ENCODE measurements at places on chromosomes 1 and 21.

- no peak for DNase-seq
Observed at GRCh38 chr1:224769452-224770335, 153.6 kb downstream of the CNIH3 start.

DNA sequence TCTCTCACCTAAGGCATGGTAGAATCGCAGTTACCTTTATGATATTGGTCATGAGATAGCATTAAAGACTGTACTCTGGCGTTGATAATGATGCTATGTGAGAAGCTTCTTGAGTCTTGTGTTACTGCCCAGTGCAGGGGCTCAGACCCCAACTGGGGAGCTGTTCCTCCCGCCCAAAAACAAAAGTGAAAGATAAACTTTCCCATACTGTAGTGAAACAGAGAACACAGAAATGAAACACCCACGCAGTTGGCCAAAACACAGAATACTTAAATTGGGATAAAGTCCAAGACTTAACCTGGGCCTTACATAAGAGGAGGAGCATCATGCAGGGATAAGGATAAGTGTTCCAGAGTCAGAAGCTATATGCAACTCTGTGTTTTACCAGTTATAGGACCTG, 130.6 kb downstream of the HHIPL2 start:
- DNase-seq, result no peak

- DNase-seq, result peak; percentile 25
Observed at GRCh38 chr1:156103521-156103947, 11.0 kb upstream of the LMNA start.

- DNase-seq, result no peak
Observed at GRCh38 chr1:219220945-219221344, 47.3 kb downstream of the LYPLAL1 start.

- DNase-seq, result no peak
Observed at GRCh38 chr1:117146575-117147340, 25.2 kb upstream of the TRIM45 start.

DNA sequence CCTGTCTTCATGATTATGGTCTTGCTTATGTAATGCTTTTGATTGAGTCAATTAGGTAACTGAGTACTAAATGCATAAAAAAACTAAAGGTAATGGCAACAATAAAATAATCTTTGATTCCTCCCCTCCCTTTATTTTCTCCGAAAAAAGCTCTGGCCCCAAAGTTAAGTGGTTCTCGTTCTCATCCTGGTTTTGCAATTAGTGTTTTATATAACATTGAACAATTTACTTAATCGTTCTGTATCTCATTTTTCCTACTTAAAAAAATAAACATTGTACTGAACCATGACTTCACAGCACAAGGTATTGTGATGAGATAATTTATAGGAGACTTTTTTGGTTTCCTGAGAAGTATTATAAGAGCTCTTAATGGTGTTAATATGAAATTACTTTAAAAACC, 11.3 kb downstream of the SLC22A15 start:
- no peak for DNase-seq

DNA sequence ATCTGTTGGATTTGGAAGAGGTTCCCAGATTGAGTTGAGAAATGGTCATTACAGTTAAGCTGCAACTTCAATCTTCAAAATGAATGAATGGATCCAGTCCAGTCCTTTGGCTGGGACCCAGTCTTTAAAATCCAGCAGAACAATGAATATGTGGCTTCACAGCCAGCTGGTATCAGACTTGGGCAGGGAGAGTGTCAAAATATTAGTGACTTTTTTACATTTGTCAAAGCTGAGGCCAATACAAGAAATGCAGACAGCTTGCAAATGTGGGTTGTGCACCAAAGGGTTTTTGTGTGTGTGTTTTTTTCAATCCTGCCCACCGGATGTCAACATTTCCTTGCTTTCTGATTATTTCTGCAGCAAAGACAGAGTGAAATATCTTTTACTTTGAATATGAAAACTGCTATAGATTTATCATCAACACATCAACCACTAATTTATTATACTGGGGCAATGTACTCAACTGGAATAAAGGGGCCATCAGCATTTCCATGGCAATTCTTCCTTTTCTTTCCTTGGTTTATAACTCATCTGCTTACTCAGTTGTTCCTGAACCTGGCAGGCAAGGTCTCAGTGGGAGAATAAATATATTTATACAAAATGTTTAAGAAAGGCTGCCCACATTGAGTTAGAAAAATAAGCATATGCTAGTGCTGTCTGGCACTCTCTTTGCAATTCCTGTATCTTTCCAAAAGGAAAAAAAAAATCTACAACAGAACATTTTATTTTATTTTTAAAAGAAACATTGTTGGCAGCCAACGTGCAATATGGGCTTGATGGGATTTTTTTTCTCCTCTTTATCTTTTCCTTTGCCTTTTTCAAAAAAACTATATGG, 491.6 kb upstream of the C1orf87 start:
- no peak for DNase-seq

- DNase-seq, result no peak
Observed at GRCh38 chr21:14585122-14585521, 39.0 kb upstream of the SAMSN1 start.

GRCh38 chr1:152565535-152566215, 905 bp downstream of the LCE3E start:
- no peak for DNase-seq

DNA sequence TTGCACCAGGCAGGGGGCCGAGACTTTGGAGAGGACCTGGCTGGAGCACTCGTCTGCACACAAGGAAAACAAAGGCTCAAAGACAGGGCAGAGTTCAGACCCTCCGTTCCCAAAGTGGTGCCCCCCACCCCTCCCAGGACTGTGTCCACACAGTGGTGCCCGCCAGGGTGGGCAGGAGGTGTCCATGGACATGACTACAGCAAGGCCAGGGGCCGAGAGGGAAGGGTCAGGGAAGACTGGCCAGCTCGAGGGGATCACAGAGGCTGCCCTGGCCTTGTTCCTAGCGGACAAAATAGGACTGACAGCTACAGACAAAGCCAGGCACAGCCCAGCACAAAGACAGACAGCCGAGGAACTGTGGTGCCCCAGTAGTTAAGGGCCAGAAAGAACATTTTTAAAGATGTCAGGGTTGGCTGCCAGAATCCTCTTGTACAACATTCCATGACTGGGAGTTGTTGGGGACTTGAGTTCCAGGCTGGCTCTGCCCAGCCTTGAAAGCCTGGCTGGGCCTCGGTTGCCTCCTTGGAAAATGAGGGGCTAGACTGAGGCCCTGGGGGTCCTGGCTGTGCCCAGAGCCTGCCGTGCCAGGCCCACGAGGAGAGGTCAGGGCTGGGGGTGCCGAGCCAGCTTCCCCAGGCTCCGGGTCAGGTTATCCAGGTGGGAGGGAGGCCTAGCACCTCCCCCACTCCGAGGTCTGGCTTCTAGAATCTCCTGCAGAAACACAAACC, 63.7 kb downstream of the SLX9 start:
- DNase-seq, result peak; percentile 46

DNA sequence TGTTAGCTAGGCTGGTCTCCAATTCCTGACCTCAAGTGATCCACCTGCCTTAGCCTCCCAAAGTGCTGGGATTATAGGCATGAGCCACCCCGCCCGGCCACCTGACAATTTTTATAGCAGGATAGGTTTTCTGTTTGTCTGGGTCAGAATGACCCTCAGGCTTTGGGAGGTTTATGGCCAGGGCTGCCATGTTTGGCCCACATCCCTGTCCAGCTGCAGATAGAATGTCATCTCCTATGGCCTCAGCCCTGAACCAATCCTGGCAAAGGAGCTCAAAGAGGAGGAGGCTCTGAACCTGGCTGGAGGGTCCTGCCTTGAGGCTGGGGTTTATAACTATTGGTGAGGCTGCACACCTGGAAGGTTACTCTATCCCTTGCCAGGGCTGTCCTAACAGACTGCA, 83.0 kb downstream of the HMGB4 start:
- no peak for DNase-seq

- DNase-seq, result no peak
Observed at GRCh38 chr21:17270229-17270628, 242.6 kb upstream of the CXADR start.

- DNase-seq, result no peak
Observed at GRCh38 chr1:23026568-23026967, 7.3 kb downstream of the KDM1A start.

DNA sequence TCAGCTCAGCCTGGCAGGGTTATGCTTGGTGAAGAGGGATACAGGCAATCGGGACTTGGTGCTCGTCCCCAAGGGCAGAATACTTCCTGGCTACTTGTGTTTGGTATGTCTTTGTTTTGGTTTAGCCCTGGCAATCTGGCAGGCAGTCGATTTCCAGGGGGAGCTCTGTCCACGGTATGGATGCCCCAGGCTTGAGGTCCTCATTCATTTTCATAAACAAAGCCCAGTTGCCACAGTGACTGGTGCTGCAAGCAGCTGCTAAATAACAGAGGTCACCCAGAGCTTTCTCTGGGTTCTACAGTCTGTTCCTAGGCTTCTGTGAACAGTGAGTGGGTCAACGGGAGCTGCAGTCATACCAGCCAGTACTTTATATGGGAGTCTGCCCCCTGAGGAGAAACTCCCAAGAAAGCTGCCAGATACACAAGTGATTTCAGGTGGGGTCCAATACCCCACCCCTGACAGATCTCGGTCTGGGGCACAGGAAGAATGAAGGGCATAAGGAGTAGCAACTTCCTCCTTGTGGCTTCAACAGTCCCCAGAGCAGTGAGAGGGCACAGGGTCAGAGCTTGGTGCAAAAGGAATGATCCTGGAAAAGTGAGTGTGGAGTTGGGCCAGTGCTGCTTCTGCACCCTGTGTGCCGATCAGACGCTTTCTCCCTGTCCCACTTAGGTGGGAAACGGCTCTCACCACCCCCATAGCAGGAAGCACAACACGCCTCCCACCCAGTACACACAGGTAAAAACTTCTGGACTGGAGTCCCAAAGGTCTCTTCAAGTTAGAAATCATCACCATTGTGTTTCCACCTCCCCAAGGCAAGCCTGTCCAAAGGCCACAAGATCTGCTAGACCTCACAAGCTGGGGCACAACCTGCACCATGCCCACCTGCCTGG, 55.5 kb downstream of the TGFBR3 start:
- DNase-seq, result peak; percentile 27

DNA sequence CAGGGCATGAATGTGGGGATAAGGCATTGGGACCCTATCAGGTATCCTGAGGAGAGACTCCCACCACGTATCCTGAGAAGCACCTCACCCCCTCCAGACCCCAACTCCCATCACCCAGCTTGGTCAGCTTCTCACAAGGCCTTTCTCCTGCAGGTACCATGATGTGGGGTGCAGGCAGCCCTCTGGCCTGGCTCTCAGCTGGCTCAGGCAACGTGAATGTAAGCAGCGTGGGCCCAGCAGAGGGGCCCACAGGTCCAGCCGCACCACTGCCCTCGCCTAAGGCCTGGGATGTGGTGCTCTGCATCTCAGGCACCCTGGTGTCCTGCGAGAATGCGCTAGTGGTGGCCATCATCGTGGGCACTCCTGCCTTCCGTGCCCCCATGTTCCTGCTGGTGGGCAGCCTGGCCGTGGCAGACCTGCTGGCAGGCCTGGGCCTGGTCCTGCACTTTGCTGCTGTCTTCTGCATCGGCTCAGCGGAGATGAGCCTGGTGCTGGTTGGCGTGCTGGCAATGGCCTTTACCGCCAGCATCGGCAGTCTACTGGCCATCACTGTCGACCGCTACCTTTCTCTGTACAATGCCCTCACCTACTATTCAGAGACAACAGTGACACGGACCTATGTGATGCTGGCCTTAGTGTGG, 1.3 kb downstream of the GPR3 start:
- DNase-seq, result peak; percentile 62

DNA sequence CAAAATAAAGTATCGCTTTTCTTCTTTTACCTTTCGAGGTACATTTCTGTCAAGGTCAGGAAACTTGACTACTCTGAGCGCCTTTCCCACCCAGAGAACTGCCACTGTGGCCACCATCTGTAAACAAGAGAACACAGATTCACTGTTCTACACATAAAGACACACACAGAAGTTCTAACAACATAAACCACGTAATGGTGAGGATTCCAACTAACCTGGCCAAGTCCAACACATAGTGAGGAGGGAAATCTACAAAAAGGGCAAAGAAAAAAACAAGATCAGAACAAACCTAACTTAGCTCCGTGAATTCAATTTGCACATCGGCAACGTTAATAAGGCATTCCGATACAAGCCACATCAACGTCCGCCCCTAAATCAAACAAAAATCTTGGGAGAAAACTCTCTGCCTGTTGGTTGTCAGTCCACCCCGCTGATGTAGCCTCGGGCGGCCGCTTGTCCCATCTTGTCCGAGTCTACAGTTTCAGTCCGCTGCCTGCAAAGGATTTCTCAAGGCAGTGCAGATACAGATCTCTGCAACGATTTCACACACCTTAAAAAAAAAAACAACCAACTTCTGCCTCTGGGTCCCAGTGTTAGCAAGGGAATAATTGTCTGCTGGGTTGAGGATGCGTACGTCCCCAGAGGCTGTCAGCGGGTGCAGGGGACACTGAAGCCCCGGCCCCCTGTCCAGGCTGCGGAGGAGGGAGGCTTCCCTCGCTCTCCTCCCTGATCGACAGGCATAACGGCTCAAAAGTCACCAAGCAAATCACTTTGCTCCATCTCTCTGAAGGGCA, 1.0 kb downstream of the SLC35D1 start:
- DNase-seq, result peak; percentile 45

- DNase-seq, result no peak
Observed at GRCh38 chr1:54253480-54253879, 53.5 kb downstream of the MRPL37 start.

DNA sequence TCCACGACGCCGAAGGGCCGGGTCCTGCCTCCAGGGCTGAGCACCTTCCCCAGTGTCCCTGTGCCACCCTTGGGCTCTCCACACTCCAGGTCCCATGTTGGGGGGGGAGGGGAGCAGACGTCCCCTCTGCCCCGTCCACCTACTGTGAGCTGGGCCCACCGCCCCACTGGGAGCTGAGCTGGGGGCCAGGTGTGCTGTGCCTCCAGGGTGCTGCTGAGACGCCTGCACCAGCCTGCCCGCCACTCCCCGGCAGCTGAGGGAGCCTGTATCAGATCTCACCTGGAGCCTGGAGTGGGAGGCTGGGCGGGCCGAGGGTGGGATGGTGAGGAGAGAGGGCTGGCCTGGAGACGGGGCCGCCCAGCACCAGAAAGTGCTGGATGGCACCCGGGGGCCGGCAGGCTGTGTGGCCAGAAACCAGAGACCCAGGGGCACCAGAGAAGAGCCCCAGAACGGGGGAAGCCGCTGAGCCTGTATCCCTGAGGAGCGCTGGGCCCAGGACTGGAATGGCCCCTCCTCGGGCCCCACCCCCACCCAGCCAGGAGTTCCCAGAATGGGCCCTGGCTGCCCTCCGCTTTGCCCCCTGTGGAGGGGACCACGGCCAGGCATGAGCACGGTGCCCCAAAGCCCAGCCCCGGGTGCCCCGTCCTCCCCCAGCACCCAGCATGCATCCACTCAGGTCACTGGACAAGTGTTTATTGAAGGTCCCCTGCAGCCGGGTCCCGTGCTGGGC, 3.4 kb downstream of the TNFRSF18 start:
- DNase-seq, result peak; percentile 78

DNA sequence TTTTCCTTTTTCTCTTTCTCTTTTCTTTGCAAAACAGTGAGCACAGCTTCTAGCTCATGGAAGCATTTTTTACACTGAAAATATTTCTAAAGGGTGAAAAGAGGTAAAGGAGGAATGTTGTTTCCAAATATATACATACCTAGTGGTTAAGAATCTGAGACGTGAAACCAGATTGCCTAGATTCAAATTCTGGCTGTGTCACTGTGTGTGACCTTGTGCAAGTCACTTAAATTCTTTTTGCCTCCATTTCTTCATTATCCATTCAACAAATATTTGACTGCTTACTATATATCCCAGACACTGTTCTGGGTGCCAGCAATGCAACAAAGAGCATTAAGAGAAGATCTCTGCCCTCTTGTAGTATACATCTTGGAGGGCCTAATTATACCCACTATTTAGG, 53.3 kb downstream of the ZFYVE9 start:
- no peak for DNase-seq

- no peak for DNase-seq
Observed at GRCh38 chr1:14791654-14792053, 193.2 kb downstream of the KAZN start.

All from upper lobe of left lung (tissue), 6 donors.